ENCODE measurements at places on chromosomes 2 and 18.
A peak's percentile ranks its signal among the peaks of the same experiment; 100 is the strongest.

- DNase-seq: no peak
Measured at GRCh38 chr2:99776206-99776905, 286.5 kb upstream of the REV1 start.

- DNase-seq: no peak
Measured at GRCh38 chr2:178819147-178819875, 12.1 kb upstream of the TTN start.

- DNase-seq: peak; percentile 36
Measured at GRCh38 chr2:10202131-10202665, 79.7 kb downstream of the RRM2 start.

GRCh38 chr2:28369358-28369757, 23.3 kb upstream of the FOSL2 start:
- DNase-seq: no peak

DNA sequence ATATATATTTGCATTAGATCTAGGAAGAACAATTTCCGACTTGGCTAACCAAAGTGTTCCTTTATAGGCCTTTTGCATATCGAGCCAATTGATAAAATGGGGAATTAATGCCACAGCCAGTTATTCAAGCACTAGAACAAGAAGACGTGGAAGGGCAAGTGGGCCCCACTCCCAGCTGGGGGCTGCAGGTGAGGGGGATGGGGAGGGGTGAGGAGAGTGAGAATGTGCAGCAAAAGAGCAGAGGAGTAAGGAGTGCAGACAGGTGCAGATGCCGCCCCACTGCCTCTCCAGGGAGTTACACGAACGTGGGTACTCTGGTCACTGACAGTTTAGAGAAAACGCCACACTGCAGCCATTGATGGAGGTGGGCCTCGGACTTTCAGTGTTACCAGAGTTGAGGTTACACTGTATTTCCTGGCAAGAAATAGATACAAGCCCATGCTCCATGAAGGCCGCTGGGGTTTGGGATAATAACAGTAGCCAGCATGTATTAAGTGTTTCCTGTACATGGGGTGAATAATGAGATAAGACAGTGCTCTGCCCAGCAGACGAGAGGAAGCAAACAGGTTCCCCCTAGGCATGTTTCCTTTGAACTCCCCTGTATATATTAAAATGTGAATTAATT, 40.9 kb downstream of the GORASP2 start:
- DNase-seq: no peak

All from astrocyte (in vitro differentiated cells and primary cell).